RPMI7951 (cell line): ENCODE measurements at places on chromosomes 2 and 18. TPM values are rescaled to one million over a fixed set of nuclear protein-coding genes. Genes with fewer than 3 reads are reported as not detected.

The PRKAG3 gene
- not detected in 2 replicates for total RNA-seq

The CDK15 gene
- total RNA-seq: 59.0 and 67.0 TPM in 2 replicates

The KIAA2012 gene
- total RNA-seq: under 0.01 TPM in 1 of 2 replicates, not detected in the other

The HRH4 gene
- not detected in 2 replicates for total RNA-seq

The ARHGAP28 gene
- total RNA-seq: 0.24 and 0.29 TPM in 2 replicates

The SLC30A3 gene
- not detected in 2 replicates for total RNA-seq

The SCYGR4 gene
- not detected in 2 replicates for total RNA-seq

The SPRED2 gene
- 17.1 and 20.2 TPM in 2 replicates for total RNA-seq

The NT5DC4 gene
- total RNA-seq: not detected in 2 replicates

The SPDYA gene
- 0.20 and 0.60 TPM in 2 replicates for total RNA-seq

The OLA1 gene
- total RNA-seq: 123 and 137 TPM in 2 replicates

The NR4A2 gene
- 0.59 and 0.96 TPM in 2 replicates for total RNA-seq

The DSG4 gene
- not detected in 2 replicates for total RNA-seq

The SELENOI gene
- total RNA-seq: 18.9 and 20.3 TPM in 2 replicates

The ADRA2B gene
- total RNA-seq: not detected in 2 replicates

The ALPG gene
- not detected in 2 replicates for total RNA-seq

The ABCB11 gene
- total RNA-seq: not detected in 2 replicates

The GALNT14 gene
- 1.7 and 3.2 TPM in 2 replicates for total RNA-seq

The DSC2 gene
- not detected in 2 replicates for total RNA-seq

The COX5B gene
- total RNA-seq: 800 and 979 TPM in 2 replicates

The FLACC1 gene
- 1.3 and 1.5 TPM in 2 replicates for total RNA-seq

The MROH2A gene
- total RNA-seq: 0.10 TPM in 1 of 2 replicates, not detected in the other

The PAX8 gene
- 5.4 and 12.6 TPM in 2 replicates for total RNA-seq

The TUBA4B gene
- not detected in 2 replicates for total RNA-seq

The CNTNAP5 gene
- not detected in 2 replicates for total RNA-seq

The SERTAD2 gene
- total RNA-seq: 4.9 and 5.0 TPM in 2 replicates

The AP1S3 gene
- 2.0 and 3.2 TPM in 2 replicates for total RNA-seq

The EPB41L5 gene
- 3.4 TPM in 2 replicates for total RNA-seq

The SH3RF3 gene
- total RNA-seq: 4.3 and 4.6 TPM in 2 replicates

The REG1B gene
- total RNA-seq: not detected in 2 replicates

The RNF152 gene
- total RNA-seq: 7.0 and 9.3 TPM in 2 replicates

The COPS7B gene
- total RNA-seq: 21.8 and 22.8 TPM in 2 replicates

The PRADC1 gene
- 43.6 and 52.7 TPM in 2 replicates for total RNA-seq

The SAG gene
- total RNA-seq: 0.12 TPM in 1 of 2 replicates, not detected in the other

The CYS1 gene
- total RNA-seq: 0.12 and 2.2 TPM in 2 replicates
